ENCODE measurements at places on chromosomes 3 and 15. TPM values are rescaled to one million over a fixed set of nuclear protein-coding genes. Genes with fewer than 3 reads are reported as not detected.

Gene SLC22A14
- not detected for total RNA-seq

Gene GPR27
- total RNA-seq: 2.5 TPM

Gene CPN2
- not detected for total RNA-seq

Gene SLC30A4
- total RNA-seq: 1.7 TPM

Gene SERPINI2
- not detected for total RNA-seq

Gene CELSR3
- 5.7 TPM for total RNA-seq

Gene FGF12
- 0.40 TPM for total RNA-seq

Data from A549 treated with ZK216348 at 1 μM for 4 hours (cell line).